ENCODE measurements at places on chromosomes 7 and 10. TPM values are rescaled to one million over a fixed set of nuclear protein-coding genes. Genes with fewer than 3 reads are reported as not detected.

ADD3 gene
- total RNA-seq: 238 TPM

ZNF398 gene
- 6.8 TPM for total RNA-seq

KNDC1 gene
- 3.0 TPM for total RNA-seq

ANKRD2 gene
- 0.89 TPM for total RNA-seq

PPP1R17 gene
- not detected for total RNA-seq

NFKB2 gene
- 51.0 TPM for total RNA-seq

SKIDA1 gene
- total RNA-seq: 0.30 TPM

JAKMIP3 gene
- 0.32 TPM for total RNA-seq

PON1 gene
- not detected for total RNA-seq

Measured in smooth muscle cell of the umbilical artery (primary cell).